Progenitor cell of endocrine pancreas (in vitro differentiated cells): ENCODE measurements at places on chromosomes 11 and 22. TPM values are rescaled to one million over a fixed set of nuclear protein-coding genes. Genes with fewer than 3 reads are reported as not detected.

DNA sequence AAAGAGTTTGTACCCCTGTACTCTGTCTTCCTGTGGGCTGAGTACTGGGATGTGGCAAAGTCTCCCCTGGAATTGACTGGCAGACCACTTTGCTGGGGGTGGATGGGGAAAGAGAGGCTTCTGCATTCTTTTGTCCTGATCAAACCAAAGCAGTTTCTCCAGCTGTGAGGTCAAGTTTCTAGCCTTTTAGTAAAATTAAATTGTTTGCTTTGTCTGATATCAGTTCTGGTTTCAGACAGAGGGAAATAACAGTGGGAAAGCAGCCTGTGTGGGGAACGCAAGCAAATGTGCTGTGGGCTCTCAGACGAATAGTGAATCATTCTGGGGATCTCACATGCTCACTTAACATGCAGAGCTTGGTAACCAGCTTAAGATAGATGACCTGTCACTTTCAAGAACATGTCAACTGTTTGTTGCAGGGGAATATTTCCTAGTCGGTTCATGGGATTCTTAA, 151.6 kb downstream of the FAT3 start:
- H3K27me3 ChIP-seq, result no peaks in the 10 kb centered on the region
- no peak for DNase-seq
- peaks cover 18% of the 10 kb centered on the region for H3K4me1 ChIP-seq
- H3K36me3 ChIP-seq, result no peaks in the 10 kb centered on the region
- H3K27ac ChIP-seq, result peak overlapping the region; percentile 46
- no peak overlapping the region for H3K4me3 ChIP-seq

GRCh38 chr11:117457835-117458234, 130.2 kb downstream of the CEP164 start:
- no peak overlapping the region for H3K4me3 ChIP-seq
- no peak overlapping the region for H3K27ac ChIP-seq
- peaks cover 12% of the 10 kb centered on the region for H3K4me1 ChIP-seq
- no peak for DNase-seq
- peaks cover 6% of the 10 kb centered on the region for H3K36me3 ChIP-seq

DNA sequence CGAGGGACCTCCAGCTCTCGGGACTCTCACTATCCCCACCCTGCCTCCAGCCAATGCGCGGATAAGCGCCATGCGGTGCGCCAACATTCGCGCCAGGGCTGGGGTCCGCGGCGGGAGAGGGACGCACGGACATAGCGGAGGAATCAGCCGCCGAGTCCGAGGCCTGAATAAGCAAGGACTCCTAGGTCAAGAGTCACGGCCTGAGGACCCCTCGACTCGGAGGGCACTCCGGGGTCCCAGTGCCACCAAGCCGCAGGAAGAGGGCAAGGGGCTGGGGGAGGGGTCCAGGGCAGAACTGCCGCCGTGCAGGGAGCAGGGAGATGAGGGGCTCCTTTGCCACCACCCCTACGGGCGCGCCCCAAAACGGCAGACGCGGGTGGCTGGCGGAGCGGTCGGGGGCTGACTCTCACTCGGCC, 552 bp downstream of the DSCAML1 start:
- peaks cover 80% of the 10 kb centered on the region for H3K27me3 ChIP-seq
- H3K4me1 ChIP-seq, result peaks cover 2% of the 10 kb centered on the region
- H3K36me3 ChIP-seq, result no peaks in the 10 kb centered on the region
- DNase-seq, result no peak
- no peak overlapping the region for H3K27ac ChIP-seq

DNA sequence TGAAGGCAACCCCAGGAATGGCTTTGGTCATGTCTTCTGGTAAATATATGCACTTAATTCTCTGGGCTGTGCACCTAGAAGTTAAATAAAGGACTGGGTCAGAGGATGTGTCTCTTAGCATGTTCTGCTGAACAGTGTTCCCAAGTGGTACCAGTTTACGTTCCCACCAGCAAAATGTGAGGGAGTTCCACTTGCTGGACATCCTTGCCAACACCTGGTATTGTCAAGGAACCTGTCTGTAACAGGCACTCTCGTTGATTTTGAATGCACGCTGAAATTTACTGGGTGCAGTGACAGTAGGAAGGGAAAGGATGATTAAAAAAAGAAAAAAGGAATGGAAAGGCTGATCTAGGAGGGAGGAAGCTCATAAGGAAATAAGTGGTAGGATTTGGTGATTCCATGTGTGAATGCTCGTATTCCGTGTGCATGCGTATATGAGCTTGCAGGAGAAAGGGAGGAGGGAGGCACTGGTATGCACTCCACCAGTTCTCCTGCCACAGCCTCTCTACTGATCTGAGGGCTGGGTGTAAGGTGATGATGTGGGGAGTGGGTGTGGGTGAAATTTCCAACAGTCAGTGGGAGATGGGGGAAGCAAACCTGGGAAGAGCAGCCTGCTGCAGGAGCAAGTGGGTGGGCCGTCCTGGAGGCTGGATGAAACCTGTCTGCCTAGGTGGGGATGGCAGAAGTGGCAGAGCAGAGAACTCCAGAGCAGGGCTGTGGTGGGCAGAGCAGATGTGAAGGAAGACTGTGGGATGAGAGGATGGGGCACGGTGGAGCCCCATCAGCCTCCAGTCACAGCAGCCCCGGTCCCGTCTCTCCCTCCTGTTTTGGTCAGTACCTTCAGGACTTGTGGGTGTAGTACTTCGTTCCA, 15.0 kb downstream of the MED15 start:
- H3K4me3 ChIP-seq, result no peak overlapping the region
- no peak for DNase-seq
- peaks cover 3% of the 10 kb centered on the region for H3K36me3 ChIP-seq

DNA sequence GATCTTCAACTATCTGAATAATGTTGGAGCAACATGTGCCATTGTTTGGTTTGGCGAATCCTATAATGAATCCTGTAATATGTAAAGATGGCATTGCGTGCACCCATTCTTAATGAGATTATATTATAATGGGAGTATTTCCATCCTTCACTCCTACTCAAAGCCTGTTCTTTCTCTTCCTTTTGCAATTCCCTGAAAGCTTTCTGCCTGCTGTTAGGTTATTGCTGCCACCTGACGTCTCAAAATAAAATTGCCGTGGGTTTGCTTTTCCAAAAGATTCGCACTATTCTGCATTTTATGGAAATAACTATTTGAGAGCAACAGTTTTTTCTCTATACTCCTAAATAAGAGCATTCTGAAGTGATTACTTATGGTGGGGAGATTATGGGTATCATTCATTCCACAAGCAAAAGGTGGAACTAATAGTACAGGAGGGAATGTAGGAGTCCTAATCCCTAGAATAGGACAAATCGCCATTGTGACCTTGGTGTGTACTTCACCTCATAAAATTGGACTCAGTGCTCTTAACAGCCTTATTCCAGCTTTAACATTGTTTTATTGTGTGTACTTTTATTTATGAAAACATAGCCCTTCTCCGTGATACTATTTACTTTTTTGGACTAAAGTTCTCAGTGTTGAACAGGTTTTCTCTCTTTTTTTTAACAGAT, 69.6 kb upstream of the ALKBH3 start:
- peaks cover 8% of the 10 kb centered on the region for H3K36me3 ChIP-seq
- no peak for DNase-seq
- no peaks in the 10 kb centered on the region for H3K4me1 ChIP-seq

C22orf15 gene
- total RNA-seq, result not detected in 2 replicates
